Activated T-helper 1 cell treated with Interleukin-2 at 50 U/mL for 16 hours (primary cell): ENCODE measurements at places on chromosomes 3 and 15.

GRCh38 chr15:76274226-76274625, 37.0 kb downstream of the ETFA start:
- DNase-seq, result no peak

DNA sequence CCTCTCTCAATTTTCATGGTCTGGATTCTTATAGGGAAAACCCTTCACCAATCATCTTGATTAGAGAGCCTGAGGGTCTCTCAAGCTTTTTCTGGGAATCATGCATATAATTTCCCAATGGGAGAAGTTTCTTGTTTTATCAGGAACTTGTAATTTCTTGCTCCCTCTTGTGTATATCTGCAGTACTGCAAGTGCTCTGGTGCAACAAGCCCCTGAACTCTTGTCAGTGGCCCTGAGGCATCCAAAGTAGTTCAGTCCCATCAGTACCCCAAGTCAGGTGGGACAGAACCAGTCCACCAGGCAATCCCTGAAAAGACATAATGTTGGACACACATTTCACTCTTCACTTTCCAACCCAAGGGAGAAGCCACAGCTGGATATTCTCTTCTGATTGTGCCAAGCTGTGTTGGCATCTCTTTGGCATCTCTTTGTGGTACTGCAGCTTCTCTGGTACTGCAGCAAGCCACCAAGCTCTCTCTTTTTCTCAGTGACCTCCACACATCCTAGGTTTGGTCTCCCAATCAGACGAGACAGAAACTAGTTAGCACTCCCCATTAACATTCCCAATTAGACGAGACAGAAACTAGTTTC, 214.5 kb downstream of the ZIC4 start:
- no peak for DNase-seq

DNA sequence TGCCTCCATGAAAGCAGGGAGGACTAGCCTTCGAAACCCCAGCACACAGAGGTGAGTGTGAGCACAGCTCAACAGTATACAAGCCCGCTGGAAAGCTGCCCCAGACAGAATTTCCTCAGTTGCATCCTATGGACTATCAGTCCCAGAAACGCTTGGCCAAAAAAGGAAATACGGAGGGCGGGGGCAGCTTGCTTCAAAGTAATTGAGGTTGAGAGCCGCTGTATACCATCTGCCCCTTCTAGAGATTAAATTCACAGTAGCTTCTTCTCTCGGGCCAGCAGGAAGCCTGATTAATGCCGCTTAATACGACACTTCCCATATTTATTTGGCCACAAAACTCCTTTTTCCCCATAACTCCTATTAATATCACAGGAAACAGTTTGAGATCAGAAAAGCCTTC, 88.7 kb downstream of the LIPC start:
- DNase-seq, result no peak

DNA sequence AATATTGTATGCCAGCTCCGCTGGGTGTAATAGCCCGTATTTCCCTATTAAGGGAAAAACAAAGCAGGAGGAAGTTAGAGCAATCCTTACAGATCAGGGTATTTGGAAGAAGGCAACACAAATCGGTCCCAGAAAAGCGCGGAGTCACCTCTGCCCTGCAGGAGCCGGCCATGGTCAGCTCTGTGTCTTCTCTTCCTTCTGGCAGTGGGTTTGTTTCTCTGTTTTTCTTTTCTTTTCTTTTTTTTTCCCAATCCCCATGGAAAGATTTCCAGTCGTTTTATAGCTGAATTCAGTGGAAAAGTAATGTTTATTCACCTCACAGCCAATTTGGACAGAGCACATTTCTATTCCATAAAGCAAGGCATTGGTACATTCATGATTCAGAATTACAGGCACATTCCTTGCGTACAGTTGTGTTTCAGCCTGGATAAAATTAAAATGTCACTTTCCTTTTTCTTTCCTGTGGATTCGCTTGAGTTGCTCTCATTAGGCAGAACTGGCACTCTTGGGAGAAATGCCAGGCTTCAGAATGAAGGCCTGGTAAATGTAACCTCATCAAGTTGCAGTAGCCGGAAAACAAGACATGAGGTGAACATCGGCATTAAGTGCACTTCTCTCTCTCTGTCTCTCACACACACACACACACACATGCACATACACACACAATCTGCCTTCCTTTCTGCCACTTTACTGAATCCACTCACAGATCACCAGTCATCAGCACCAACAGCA, 204.5 kb upstream of the UBE2E1 start:
- DNase-seq, result no peak

DNA sequence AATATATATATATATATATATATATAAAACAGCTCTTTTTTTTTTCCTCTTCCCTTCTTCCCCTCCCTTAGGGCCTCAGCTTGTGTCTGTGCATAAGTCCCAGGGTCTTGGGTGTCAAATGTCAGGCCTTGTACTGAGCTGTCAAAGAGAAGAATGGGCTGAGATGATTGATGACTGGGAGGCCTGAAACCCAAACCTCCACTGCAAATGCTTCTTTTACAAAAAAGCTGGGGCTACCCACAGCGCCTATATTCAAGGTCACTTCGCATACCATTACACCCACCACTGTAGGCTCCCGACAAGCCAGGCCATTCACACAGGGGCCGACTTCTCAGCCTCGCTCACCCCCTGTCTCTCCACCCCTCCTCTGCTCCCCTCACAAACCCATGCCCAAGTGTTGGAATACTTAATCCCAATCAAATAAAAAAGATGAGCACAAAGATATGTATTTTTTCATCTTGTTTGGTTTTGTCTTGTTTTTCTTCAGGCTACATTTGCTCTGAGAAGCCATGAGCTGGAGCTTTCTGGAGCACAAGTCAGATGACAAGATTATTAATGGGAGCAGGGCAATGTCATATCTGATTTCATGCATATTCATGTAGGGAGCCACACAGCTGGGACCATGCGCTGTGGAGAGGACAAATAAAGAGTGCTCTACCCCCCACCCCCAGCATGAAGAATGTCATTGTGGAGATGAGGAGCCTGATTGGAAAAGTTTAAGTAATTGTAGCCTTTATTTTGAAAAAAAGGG, 614.4 kb upstream of the NR2F2 start:
- DNase-seq, result no peak

DNA sequence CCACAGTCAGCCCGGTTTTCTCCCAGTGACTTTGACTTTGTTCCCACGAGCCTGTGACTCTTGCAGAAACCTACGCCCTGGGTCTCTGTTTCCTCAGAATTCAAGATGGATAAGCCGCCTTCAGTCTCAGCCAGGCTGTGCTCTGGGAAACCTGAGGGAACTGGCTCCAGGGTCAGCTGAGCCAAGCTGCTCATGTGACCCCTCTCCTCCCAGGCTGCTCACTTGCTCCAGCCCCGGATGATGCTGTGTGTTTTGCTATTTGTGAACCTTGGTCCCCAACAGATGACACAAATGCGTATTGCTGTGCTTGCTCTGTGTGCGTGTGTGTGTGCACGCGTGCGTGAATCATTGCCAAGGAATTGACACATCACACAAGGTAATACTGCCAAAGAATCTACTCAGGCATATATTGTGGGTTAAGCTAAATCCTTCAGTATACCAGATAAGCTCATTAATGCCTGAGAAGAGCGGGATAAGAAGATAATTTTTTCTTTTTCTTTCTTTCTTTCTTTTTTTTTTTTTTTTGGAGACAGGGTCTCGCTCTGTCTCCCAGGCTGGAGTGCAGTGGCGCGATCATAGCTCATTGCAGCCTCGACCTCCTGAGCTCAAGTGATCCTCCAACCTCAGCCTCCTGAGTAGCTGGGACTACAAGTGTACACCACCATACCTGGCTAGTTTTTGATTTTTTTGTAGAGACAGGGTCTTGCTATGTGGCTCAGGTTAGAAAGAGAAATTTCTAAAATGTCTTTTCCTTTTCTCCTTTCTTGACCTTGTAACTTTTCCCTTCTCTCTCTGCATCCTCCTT, 29.2 kb upstream of the UMPS start:
- no peak for DNase-seq

GRCh38 chr15:100330629-100331215, 11.1 kb downstream of the ADAMTS17 start:
- DNase-seq, result peak; percentile 26

- no peak for DNase-seq
These were observed 186.9 kb downstream of the FAM43A start for GRCh38 chr3:194872669-194872977.

GRCh38 chr3:28252001-28252431, 10.6 kb downstream of the CMC1 start:
- DNase-seq, result no peak

DNA sequence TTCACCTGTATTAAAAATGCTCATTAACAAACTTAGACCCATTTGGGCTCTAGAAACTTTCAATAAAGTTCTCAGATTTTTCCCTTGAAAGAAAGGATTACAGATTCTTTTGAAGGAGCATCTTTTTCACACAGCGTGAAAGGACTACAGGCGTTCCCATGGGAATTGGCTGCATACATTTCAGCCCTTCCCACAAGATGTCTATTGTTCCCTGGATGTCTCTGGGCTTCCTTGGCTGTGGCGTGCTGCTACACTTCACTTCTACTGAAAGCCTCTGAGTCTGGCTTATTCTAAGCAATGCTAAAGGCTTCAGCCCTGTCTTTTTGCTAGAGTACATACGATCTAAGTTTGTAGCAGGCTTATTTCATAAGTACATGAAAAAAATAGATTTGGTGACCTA, 1.4 kb downstream of the VEPH1 start:
- no peak for DNase-seq

- DNase-seq, result no peak
These were observed 376.9 kb upstream of the ARPP21 start for GRCh38 chr3:35262406-35262805.

- DNase-seq, result no peak
These were observed 81.4 kb downstream of the GPR156 start for GRCh38 chr3:120203621-120204020.

DNA sequence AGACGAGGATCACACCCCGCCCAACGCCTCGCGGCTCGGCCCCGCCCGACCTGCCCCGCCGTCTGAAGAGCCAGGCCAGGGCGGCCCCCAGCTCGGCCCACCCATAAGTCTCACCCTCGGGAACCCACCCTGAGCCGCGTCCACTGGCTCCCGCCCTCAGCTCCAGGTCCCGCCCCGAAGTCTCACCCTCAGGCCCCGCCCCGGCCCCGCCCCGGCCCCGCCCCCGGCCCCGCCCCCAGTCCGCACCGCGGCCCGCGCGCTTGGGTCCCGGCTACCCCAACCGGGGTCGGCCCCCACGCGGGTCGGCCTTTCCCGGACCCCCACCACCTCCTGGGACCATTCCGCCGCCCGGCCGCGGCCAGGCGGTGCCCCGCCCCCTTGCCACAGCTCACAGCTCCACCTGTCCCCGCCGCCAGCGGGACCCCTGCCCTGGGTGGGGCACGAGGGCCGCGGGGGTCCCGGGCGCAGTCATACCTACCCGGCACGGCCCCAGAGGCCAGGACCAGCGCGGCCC, 489 bp downstream of the CSPG5 start:
- DNase-seq, result peak; percentile 27

DNA sequence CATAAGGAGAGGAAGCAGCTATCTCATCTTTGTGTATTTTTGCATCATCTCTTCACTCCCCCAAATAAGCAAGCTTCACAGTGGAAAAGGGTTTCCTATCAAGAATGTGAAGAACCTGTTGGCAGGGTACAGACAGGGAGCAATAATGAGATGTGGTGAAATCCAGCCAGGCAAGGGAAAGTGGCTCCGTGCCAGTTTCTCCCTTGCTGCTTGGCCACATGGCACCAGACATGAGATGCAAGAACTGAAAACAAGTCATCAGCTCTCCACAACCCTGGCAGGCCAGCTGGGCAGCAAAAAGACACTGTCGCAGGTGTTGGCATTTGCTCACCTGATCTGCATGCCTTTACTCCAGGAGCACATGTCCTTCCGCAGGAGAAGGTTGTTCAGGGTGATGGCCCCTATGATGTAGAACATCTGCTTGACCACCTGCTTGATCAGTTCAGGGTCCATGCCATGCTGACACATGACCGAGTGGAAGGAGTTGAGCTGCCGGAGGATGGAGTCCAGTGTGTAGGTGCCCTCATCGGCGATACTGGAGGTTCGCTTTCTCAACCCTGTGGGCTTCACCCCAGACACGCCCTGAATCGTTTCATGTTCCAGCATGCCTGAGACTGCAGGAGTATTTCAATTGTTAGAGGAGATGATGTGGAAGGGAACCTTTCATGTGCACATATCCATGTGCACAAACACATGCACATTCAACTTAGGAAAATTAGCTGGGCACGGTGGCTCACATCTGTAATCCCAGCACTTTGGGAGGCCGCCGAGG, 23.3 kb upstream of the MYO5C start:
- DNase-seq, result no peak

- no peak for DNase-seq
These were observed 17.0 kb upstream of the DNAJC19 start for GRCh38 chr3:181006541-181006940.

- DNase-seq, result no peak
These were observed 37.6 kb downstream of the MTMR10 start for GRCh38 chr15:30953731-30954378.

GRCh38 chr3:11470031-11470853, 173.5 kb downstream of the VGLL4 start:
- DNase-seq, result no peak

DNA sequence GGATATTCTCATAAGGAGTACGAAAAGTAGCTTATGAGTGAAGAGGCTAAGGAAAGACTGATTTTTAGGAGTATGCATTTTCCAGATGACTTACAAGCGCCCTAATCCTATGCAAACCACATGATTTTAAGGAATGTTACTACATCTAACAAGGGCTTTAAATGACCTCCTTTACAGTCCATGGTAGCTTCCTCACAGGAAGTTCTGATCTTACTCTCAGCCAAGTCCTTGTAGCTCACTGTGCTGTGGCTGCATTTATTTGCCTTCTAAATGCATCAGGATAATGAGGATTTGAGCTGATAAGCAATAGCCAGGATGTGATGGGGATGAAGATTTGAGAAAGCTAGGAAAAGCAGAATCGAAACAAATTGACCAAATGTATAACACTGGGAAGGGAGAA, 896.0 kb downstream of the MCTP2 start:
- DNase-seq, result no peak

DNA sequence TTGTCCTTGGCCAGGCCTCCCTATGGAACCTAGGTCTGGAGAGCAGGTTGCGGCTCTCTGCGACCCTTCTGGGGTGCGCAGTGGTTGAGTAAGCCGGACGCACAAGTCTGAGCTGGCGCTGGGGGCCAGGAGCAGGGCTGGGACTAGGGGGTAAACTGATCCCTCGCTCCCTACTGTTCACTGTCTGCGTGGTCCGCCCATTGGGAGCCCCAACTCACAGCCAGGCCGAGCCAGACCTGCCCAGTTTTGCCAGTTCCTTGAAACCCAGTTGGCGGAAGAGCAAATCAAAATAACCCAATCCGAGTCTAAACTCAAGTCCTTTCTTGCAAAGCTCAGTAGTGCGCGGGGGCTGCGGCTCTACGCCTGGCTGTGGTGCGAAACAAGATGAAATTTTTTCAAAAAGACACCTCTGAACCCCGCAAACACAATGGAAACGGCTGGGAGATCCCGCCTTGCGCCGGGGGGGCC, 17.5 kb downstream of the RGMA start:
- no peak for DNase-seq

DNA sequence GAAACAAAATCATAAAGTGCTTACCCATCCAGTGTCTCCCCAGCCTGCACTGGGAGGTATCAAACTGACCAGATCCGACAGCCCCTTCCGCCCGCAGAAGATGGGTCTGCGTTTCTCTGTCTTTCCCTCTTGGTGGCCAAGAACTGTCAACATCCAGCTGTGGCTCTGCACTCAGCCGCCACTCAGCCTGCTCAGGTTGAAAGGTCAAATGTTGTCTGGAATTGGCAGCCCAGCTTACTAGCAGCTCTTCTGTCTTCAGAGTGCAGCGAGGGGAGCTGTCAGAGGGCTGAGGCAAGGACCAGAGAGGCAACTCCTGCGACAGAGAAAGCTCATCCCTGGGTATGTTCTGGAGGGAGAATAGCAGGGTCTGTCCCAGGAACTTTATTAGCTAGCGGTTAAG, 45.4 kb downstream of the GOLGA6L2 start:
- no peak for DNase-seq
